ENCODE measurements at places on chromosomes 2 and 18.
A peak's percentile ranks its signal among the peaks of the same experiment; 100 is the strongest.

GRCh38 chr18:52054324-52054723 lies 285.7 kb upstream of the DCC start:
- DNase-seq, result no peak

- no peak for DNase-seq
Observed at GRCh38 chr18:56309104-56309503, 329.3 kb downstream of the TXNL1 start.

DNA sequence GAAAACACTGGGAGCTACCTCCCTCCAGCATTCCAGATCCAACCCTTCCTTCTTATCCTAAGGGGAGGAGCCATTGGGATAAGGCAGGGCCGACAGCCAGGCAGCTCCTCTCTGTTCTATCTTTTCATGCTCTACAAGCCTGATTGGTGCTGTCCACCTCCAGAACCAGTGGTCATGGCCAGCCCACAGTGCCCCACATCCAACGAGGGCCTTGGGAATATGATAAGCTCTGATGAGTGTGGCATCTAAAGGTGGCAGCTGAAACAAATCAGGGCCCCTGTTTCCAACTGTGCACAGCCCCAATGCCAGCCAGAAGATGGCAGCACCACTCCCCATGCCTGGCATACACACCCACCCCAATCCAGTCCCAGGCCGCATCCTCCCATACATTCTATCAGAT lies 329.3 kb downstream of the C1D start:
- DNase-seq, result peak; percentile 47

DNA sequence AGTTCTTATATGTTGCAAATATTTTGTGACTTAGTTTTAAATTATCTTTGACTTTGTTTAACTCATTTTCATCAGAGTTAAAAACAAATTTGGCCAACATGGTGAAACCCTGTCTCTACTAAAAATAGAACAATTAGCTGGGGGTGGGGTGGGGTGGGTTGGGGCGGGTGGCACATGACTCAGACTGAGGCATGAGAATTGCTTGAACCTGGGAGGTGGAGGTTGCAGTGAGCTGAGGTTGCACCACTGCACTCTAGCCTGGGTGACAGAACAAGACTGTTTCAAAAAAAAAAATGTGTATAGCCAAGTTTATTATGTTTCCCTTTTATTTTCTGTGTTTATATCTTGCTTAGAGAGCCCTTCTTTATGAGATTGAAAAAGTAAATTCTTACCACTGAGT lies 14.2 kb upstream of the LIPG start:
- no peak for DNase-seq

DNA sequence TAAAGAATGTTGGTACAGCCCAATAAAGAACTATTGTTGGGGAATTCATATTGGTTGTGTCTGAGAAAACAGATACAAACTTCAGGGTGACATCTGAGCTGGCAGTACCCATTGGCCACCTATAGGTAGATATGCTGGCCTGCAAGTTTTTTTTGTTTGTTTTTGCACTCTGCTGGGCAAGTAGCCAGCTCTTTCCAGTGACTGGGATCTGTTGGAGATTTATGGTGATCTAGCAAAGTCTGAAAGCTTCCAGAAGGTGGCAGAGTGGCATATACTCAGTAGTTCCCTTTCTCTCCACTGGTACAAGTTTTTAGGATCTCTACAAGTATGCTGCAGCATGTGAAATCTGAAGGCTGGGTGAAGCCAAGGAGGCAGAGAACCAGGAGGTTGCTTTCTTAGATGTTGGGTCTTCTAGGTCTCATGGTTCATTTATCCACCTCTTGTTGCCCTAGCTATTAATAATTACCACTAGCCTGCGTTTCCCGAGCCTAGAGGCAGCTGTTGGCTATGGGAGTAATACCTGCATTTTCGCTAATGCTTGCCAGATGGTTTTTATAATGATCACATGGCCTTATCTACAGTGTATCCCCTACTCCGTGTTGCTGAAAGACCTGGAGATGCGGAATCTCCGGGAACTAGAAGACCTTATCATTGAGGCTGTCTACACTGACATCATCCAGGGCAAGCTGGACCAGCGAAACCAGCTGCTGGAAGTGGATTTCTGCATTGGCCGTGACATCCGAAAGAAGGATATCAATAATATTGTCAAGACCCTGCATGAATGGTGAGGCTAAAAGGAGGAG lies 9.5 kb downstream of the COPS7B start:
- peak; percentile 97 for DNase-seq

GRCh38 chr18:76673281-76674185 lies 148.8 kb upstream of the ZNF236 start:
- DNase-seq, result no peak

- DNase-seq, result no peak
Observed at GRCh38 chr2:6917761-6918421, 679 bp downstream of the RNF144A start.

Data from ACHN (cell line).